ENCODE measurements at places on chromosomes 6 and 20. TPM values are rescaled to one million over a fixed set of nuclear protein-coding genes. Genes with fewer than 3 reads are reported as not detected.

DNA sequence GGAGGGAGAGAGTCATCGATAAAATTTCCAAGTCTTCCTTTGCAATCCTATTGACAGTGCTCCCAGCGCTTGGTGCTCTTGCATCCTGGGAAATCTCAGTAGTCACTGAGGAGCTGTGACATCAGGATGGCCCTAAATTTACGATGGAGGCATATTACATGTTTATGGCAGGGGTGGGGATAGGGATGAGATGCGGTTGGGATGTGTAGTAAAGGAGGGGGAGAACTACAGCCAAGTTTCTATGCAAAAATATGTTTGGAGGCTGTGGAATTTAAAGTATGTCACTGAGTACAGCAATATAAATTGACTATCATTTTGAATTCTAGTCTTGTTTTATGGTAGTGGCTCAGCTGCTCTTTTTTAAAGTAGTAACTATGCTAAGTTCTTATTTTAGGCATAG is 544.9 kb downstream of the PKHD1 start:
- DNase-seq, result no peak

GRCh38 chr6:144485531-144485930 is 200.4 kb downstream of the UTRN start:
- DNase-seq, result no peak

DNA sequence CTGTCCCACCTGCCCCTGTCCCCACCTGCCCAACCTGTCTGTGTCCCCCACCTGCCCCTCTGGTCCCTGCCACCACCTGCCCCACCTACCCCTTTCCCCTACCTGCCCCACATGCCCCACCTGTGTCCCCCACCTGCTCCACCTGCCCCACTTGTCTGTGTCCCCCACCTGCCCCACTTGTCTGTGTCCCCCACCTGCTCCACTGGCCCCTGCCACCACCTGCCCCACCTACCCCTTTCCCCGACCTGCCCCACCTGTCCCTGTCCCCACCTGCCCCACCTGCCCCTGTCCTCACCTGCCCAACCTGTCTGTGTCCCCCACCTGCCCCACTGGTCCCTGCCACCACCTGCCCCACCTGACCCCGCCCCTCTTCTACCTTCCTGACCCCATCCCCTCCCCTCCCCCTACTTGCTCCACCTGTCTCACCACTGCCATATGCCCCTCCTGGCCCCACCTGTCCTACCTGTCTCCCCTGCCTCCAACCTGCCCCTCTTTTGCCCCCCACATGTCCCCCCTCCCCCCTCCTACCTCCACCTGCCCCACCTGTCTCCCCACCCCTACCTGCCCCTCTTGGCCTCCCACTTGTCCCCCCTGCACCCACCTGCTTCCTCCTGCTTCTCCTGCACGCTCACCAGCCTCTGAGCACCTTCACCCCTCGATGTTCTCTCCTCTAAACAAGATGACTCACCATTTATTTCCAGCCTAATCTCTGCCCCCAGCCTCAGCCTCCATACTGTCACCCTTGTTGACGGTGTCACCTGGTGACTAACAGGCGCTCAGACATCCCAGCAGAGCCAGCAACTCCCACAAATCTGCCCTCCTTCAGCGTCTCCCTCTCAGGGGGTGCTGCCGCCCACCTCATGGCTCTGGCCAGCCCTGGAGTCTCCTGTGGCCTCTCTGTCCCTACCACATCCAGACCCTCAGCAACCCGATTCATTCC is 5.6 kb upstream of the MYT1 start:
- no peak for DNase-seq

GRCh38 chr6:168713839-168714238 is 272.9 kb downstream of the SMOC2 start:
- DNase-seq, result no peak

FHL5 gene
- not detected for polyA plus RNA-seq
